Hematopoietic multipotent progenitor cell treated with erythropoietin and hydrocortisone succinate and interleukin-3 and kit ligand, for 17 days (in vitro differentiated cells): ENCODE measurements at places on chromosomes 2 and 18.

- DNase-seq = peak; percentile 79
These were observed 83.9 kb downstream of the AAK1 start for GRCh38 chr2:69559442-69560146.

DNA sequence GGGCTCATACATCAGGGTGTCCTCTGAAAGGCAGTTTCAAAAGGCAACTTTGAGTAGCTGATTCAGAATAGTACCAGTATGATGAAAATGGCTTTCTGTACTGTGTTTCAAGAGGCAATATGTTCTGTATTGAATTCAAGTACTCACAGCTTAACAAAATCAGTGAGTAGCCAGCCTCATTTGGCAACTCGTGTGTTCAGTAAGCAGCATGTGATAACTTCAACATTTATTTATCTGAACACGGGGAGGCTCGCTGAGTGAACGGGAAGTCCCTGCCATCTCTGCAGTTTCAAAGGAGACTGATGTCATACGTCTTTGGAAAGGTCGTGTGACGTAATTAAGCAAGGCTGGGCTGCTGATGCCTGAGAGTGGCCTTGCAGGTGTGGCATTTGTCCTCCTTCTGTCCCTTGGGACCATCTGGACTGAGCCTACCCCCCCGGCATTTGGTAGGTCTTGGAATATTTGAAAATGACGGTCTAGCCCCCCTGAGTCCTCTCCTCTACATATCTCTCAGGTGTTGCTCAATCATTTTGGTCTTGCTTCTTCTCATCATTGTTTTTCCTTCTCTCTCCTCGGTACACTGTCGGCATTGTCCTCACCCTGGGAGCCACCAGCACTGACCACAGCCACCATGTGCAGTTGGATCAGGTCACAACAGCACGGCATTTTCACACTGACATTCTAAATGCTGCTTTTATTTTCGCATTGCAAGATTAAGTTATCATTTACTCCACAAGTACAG is 62.8 kb downstream of the SMIM21 start:
- no peak for DNase-seq

DNA sequence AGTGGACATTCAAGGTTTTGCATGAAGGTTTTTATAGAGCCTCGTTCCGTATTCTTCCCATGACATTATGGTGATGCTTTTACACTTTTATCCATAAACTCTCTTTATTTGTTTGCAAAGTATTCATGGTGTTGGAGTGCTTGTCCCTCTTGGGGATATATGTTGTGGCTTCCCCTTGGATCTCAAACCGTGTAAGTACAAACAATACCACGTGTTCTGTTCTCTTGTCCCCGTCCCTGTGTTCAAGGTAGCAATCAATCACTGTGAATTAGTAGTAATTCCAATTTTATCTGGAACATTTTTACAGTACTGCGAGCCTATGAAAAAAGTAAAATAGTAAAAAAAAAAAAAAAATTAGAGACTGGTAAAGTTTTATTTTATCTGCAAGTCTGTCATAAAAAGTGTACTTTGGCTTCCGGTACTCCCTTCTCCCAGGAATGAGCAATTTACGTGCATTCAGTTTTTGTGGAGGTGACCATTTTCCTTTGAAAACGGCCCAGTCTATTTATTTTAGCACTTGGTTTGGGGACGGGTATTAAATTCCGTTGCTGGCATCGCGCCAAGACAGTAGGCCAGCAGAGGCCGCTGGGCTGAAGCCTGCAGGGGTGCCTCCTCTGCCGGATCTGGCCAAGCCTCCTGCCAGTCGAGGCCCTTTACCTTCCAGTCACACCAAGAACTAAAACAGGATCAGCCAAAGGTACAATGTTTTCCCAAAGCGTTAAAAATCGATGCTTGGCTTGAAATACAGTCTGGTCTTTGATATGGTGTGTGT is 175.7 kb downstream of the SOCS6 start:
- DNase-seq = peak; percentile 23

DNA sequence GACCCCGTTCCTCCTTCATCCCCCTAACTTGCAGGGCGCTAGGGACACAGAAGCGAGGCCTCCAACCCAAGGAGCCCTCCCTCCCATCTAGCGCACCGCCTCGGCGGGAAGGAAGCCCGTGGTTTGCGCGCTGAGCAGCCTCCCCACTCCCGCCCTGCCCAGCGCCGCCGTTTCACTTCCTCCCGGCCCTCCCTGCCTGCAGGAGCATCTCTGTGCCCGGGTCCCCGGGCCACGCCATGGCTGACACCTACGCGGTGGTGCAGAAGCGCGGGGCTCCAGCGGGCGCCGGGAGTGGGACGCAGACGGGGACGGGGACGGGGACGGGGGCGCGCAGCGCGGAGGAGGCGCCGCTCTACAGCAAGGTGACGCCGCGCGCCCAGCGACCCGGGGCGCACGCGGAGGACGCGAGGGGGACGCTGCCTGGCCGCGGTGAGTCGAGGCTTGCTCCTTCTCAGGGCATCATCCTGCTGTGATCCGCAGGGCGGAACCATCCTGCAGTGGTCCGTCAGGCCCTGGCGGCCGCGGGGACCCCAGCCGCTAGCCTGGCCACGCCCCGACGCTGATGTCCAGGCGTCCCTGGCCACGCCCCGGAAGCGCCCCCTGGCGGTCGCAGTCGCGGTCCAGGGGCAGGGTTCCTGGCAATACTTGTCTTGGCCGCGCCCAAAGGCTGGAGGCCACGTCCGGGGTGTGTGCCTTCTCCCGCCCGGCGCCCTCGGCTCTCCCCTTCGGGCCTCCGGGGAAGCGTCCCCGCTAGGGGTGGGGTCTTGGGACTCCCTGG is 16.4 kb downstream of the PTPN18 start:
- DNase-seq = peak; percentile 86

DNA sequence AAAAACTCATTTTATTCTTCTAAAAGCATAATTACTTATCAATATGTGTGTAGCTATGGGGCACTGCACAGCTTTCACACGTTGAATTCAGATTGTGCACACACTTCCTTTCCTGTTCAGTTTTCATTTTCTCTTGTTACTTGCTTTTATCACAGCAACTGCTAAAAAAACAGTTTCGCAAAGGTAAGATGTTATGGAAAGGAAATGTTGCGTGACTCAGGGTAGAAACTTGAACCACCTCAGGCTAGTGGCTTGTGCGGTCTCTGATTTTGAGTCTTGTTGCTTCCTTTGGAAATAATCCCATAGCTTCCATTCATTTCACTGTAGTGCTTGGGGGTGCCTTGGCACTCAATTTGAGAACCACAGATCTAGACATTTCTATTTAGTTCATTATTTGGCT is 171.9 kb downstream of the FMNL2 start:
- no peak for DNase-seq

DNA sequence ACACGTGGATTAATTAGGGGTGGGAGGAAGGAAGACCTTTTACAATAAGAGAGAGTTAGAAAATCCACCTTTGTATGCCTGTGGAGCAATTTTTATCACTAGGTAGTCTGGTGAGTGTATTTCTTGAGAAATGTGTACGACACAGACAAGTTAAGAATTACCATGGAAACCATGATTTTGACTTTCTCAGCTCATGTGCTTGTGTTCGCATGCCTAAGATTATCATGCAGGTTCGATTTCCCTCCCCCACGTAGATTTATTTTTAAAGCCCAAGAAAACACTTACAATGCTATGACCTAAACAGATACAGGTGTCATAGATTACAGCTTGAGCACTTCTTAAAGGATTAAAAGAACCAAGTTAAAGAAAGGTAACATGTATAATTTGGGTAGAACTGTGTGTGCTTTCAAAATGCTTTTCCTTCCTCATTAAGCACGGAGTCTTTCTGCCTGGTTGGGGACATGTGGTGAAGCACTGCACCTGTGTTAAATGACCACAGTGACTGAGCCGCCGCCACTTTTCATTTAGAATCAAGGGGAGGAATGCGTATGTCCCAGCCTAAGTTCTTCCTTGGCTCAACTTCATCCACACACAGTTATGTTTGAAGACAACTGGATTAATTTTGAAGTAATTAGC is 16.6 kb downstream of the SERTAD2 start:
- DNase-seq = no peak

- DNase-seq = no peak
These were observed 3.8 kb downstream of the TCF4 start for GRCh38 chr18:55584201-55584600.

DNA sequence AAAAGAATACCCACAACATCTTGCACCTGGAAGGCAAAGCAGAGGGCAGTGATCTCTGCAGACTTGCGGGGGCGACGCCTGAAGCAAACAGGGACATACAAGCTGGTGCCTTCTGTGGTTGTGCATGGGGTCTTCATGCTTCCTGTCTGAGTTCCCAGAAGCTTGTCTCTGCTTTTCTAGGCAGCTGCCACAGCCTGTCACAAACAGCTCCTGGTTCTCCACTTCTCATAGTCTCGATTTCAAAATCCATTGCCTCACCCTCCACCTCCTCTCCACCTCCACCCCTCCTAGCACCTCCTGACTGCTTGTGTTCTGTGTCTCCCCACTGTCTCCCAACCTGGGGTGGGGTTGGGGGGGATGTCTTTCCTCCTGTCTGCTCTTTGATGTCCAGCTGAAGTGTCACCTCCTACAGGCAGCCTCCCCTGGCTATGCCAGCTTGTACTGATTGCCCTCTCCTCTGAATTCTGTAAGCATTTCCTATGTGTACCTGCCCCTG is 1.7 kb upstream of the PROC start:
- no peak for DNase-seq

GRCh38 chr2:126752876-126753275 is 96.9 kb downstream of the GYPC start:
- no peak for DNase-seq
